ENCODE measurements at places on chromosomes 2 and 18.

DNA sequence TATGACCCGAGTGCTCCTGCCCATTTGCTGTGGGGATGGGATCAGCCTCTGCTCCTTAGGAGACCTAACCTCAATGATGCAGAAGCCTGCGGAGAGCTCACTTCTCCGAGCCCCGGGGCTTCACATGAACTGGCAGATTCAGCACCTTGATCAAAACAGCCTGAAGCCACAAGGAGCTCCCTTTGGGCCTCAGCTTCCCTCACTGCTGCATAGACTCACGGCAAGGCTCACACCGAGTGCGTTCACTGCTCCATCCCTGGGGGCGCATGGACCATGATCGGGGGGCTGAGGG is 33.0 kb downstream of the CRACDL start:
- no peak overlapping the region for H3K27ac ChIP-seq
- no peaks in the 10 kb centered on the region for H3K27me3 ChIP-seq
- no peak overlapping the region for H3K4me3 ChIP-seq
- H3K4me1 ChIP-seq = no peaks in the 10 kb centered on the region
- DNase-seq = no peak

DNA sequence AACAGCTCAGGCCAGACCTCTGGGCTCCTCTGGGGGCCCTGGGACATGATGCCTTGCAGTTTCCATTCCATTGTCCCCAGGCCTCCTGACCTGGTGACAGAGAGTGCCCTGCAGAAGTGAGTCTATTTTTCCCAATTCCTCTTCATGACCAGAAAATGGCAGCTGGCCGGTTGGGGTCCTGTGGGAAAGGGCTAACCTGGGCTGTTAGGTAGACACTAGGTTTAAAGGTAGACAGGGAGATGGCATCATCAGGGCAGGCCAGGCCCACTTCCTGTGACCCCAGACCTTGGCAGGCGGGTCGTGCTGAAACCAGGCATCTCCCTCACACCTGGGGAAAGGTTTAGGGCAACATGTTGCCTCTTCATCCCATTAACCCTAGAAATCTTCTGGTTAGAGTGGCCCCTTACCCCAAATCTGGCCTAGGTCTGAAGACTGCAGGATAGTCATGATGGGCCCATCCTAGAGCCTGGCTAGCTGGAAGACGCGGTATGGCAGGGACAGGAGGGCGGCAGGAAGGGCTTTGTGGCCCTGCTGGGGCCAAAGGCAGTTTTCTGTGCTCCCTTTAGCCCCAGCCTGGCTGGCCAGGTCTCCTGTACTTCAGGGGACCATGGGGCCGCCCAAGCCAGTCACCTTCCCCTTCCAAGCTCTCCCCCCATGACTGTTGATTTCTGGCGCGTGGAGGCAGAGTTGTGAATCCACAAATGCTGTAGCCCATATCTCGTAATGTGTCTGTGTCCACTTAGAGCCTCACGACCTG is 10.1 kb downstream of the POMC start:
- no peaks in the 10 kb centered on the region for H3K27me3 ChIP-seq
- no peak for DNase-seq
- no peaks in the 10 kb centered on the region for H3K36me3 ChIP-seq
- no peak overlapping the region for H3K27ac ChIP-seq
- no peaks in the 10 kb centered on the region for H3K4me1 ChIP-seq
- H3K4me3 ChIP-seq = no peak overlapping the region

DNA sequence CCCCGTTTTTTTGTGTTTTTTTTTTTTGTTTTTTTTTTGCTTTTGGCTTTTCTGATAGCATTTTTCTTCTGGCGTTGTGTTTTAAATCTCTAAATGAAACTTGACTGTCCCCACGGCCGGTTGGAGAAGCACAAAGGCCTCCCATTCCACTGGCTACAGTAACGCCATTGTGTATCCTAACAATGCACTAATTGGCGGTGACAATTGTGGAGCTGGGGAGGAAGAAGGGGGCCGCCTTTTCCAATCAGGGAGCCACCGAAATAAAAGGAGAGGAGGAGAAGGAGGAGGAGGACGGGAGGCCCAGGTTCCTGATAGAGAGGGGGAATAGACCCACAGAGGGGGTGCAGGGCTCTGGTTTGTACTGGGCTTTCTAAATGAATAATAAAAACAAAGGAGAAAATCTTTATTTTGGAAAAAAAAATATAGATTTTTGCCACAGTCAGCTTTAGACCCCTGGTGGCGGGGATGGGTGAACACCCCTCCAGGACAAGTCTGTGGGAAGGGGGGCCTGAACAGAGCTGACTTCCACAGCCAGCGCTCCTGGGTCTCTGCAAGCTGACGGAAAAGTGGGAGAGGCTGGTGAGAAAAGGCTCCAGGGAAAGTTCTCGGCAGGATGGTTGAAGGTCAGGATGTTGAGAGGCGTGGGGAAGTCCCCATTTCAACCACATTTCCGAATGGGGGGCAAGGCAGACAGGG is 43.7 kb upstream of the FZD5 start:
- no peak for DNase-seq
- no peak overlapping the region for H3K4me3 ChIP-seq
- no peaks in the 10 kb centered on the region for H3K27me3 ChIP-seq
- no peak overlapping the region for H3K27ac ChIP-seq
- peaks cover 5% of the 10 kb centered on the region for H3K4me1 ChIP-seq

DNA sequence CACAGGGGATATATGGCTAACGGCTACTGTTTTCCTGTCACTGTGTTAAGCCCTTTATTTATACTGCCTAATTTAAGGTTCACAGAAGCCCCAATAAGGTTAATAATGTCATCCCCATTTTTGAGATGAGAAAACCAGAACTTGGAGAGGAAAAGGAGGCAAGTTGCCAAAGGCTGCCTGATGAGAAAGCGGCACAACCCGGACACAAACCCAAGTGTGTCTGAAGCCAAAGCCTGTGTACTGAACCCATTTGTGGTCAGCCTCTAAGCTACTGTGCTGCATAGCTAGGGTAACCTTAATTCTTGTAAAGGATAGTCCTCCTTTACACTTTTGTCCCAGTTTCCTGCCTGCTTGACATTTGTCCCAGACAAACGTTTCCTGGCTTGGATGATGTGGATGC is 954.7 kb upstream of the FANCL start:
- no peak for DNase-seq
- H3K27me3 ChIP-seq = no peaks in the 10 kb centered on the region
- H3K27ac ChIP-seq = no peak overlapping the region
- no peaks in the 10 kb centered on the region for H3K36me3 ChIP-seq
- no peak overlapping the region for H3K4me3 ChIP-seq

DNA sequence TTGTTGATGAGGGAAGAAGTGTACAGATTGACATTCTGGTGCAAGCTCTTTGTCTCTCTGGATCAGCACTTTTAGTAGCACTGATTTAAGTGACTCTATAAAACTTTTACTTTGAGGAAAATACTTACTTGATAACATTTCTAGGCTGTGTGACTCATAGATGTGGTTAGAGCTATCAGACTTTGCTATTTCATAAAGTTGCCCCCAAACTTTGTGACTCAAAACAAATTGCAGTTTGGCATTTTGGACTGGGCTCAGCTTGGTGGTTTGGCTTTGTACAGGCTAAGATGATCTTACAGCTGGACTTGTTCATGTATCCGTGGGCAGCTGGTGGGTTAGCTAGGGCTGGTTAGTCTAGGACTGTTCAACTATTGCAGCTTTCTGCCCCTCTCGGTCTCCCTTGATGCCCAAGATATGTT is 42.1 kb upstream of the GLS start:
- H3K27me3 ChIP-seq = no peaks in the 10 kb centered on the region
- no peaks in the 10 kb centered on the region for H3K4me1 ChIP-seq
- no peak overlapping the region for H3K27ac ChIP-seq
- DNase-seq = no peak
- H3K4me3 ChIP-seq = no peak overlapping the region
- H3K36me3 ChIP-seq = no peaks in the 10 kb centered on the region

DNA sequence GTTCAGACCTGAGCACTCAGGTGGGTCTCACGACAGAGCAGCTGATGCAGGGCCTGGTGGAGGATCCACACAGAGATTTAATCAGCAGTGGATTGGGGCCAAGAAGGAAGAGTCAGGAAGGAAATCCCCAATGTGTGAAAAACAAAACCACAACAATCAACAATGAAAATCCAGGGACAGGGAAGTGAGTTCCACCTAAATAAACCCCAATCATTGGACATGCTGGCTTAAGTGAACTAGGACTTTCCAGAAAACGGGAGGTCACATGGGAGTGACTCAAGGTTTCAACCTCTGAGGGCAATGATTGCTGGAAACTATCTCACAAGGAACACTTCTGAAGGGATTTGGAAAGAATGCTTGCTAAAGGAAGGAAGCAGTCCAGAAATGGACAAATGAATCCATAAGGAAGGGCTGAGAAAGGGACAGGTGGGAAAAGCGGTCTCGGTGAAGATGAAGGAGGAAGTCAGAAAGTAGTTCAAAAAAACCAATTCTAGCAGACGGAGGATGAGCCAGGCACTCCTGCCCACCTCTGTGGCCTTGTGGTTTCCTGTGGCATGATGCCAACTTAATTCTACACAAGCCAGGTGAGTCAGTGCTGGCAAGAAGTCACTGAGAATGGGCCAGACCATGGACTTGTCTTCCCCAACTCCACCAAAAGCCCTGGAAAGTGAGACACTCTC is 15.4 kb upstream of the XDH start:
- H3K4me1 ChIP-seq = peaks cover 12% of the 10 kb centered on the region
- H3K36me3 ChIP-seq = no peaks in the 10 kb centered on the region
- H3K27ac ChIP-seq = peak overlapping the region; percentile 34
- no peak for DNase-seq
- H3K27me3 ChIP-seq = no peaks in the 10 kb centered on the region
- no peak overlapping the region for H3K4me3 ChIP-seq

DNA sequence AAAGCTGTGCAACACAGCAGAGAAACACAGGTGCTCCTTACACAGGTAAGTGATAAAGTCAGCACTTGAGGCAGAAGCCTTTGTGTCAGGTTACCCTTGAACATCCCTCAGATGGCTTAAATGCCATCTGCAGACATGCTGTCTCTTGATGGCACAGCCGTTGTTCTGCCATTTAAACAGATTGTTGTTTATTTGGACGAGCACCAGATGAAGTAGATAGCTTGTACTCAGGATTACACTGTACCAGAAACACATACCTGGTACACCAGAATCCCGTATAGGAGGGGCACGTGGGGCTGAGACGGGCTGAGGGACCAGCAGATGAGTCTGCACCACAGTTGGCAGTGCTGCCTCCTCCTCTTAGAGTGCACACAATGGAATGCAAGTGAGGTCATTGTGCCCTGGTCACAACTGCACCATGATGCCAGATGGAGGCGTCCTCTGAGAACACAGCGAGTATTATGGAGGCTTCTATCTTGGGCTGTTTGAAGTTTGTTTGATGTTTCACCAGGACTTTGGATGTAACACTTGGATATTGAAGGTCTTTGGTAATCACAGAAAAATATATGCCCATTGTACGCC is 143.0 kb downstream of the TANC1 start:
- peak overlapping the region; percentile 41 for H3K27ac ChIP-seq
- DNase-seq = no peak
- no peak overlapping the region for H3K4me3 ChIP-seq
- H3K27me3 ChIP-seq = no peaks in the 10 kb centered on the region
- no peaks in the 10 kb centered on the region for H3K36me3 ChIP-seq

- H3K27me3 ChIP-seq = no peaks in the 10 kb centered on the region
- H3K27ac ChIP-seq = no peak overlapping the region
- no peak for DNase-seq
- H3K4me3 ChIP-seq = peak overlapping the region; percentile 25
- peaks cover 4% of the 10 kb centered on the region for H3K4me1 ChIP-seq
- H3K36me3 ChIP-seq = no peaks in the 10 kb centered on the region
These were observed 69.8 kb downstream of the NFATC1 start for GRCh38 chr18:79465392-79465991.

- H3K27me3 ChIP-seq = no peaks in the 10 kb centered on the region
- no peak overlapping the region for H3K27ac ChIP-seq
- no peaks in the 10 kb centered on the region for H3K36me3 ChIP-seq
- H3K4me1 ChIP-seq = no peaks in the 10 kb centered on the region
These were observed 344.3 kb downstream of the EIPR1 start for GRCh38 chr2:3033315-3033714.

DNA sequence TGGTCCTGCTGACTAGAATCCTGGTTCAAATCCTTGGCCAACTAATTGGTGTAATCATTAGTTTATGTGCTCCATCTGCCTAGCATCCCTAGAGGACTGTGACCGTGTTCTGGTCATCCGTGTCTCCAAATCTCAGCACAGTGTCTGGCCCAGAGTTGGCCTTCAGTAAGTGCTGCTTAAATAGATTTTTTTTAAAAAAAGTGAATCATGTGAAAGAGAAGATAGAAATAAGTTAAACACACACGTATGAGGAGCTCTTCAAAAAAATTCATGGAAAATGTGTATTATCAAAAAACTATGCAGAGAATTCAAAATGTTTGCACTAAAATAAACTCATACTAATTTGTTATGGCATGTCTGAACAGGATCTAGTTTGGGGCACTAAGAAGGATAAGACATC is 129.3 kb upstream of the TLK1 start:
- no peak overlapping the region for H3K4me3 ChIP-seq
- no peaks in the 10 kb centered on the region for H3K27me3 ChIP-seq
- DNase-seq = no peak
- no peaks in the 10 kb centered on the region for H3K36me3 ChIP-seq

DNA sequence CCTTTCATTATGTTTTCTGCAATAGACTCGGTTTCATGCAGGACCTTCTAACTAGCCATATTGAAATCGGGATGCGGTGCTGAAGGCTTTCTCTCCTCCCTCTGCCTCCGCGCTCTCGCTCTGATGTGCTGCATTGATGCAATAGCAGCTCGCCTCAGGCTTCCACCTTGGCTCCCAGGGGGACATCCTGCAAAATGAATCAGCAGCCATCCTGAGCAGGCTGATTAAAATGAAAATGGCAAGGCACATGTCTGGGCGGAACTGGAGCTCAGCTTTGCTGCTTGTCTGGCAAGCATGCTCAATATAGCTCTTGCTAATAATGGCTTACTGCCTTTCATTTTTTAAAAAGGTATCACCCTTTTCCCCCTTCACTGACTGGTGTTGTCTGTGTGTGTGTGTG is 806 bp upstream of the MYT1L start:
- no peaks in the 10 kb centered on the region for H3K36me3 ChIP-seq
- DNase-seq = no peak
- H3K27ac ChIP-seq = no peak overlapping the region
- H3K4me1 ChIP-seq = no peaks in the 10 kb centered on the region

DNA sequence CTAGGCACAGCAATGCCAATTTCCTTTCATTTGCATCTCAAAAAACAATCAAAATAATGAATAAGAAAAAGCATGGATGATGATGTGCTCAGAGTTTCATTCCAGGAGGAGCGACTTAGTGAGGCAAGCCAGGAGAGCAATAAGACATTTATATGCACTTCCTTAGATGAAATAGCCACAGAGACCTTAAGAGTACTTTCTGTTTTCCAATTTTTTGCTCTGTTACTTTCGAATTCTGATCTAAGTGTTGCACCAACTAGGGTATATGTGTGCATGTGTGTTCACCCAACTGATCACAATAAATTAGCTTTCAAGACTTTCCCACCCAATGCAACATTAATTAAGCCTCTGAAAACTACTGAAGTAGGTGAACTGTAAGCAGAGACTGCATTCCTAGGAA is 709 bp downstream of the RAB27B start:
- no peaks in the 10 kb centered on the region for H3K27me3 ChIP-seq
- peak overlapping the region; percentile 83 for H3K27ac ChIP-seq
- no peaks in the 10 kb centered on the region for H3K36me3 ChIP-seq
- no peak for DNase-seq
- H3K4me3 ChIP-seq = peak overlapping the region; percentile 53

- no peak for DNase-seq
- no peak overlapping the region for H3K27ac ChIP-seq
- H3K4me3 ChIP-seq = no peak overlapping the region
These were observed 13.9 kb downstream of the SCG2 start for GRCh38 chr2:223588251-223588650.
